Hematopoietic multipotent progenitor cell treated with erythropoietin and hydrocortisone succinate and interleukin-3 and kit ligand, for 6 days (in vitro differentiated cells): ENCODE measurements at places on chromosomes 13 and 19.

GRCh38 chr13:50844084-50844875 lies 788 bp upstream of the DLEU7 start:
- no peak for DNase-seq

DNA sequence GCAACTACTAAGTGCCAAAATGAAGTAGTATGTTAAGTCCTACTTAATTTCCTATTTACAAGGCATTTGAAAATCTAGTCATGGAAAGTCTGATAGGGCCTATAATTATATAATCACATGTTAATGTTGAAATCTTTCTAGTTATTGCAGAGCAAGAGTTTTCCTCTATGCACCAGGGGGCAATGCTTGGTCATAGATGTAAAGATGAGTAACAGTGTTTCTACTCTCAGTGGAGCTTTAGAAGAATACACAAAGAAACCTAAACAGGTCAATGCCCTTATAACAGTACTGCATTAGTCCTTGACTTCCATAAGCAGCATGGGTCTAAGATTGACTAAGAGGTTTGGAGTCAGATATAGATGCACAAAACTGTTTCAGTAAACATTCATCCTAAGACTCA lies 218.7 kb downstream of the KCTD12 start:
- peak; percentile 63 for DNase-seq

GRCh38 chr13:21233086-21233485 lies 56.6 kb downstream of the MRPL57 start:
- no peak for DNase-seq

- peak; percentile 49 for DNase-seq
These were observed 5.1 kb downstream of the IGFLR1 start for GRCh38 chr19:35736913-35737886.

- no peak for DNase-seq
These were observed 1241.5 kb upstream of the MIR17HG start for GRCh38 chr13:90105849-90106496.

- DNase-seq: no peak
These were observed 5.0 kb upstream of the ARHGAP45 start for GRCh38 chr19:1061987-1062386.

GRCh38 chr19:46478356-46478986 lies 7.1 kb upstream of the PNMA8A start:
- no peak for DNase-seq

DNA sequence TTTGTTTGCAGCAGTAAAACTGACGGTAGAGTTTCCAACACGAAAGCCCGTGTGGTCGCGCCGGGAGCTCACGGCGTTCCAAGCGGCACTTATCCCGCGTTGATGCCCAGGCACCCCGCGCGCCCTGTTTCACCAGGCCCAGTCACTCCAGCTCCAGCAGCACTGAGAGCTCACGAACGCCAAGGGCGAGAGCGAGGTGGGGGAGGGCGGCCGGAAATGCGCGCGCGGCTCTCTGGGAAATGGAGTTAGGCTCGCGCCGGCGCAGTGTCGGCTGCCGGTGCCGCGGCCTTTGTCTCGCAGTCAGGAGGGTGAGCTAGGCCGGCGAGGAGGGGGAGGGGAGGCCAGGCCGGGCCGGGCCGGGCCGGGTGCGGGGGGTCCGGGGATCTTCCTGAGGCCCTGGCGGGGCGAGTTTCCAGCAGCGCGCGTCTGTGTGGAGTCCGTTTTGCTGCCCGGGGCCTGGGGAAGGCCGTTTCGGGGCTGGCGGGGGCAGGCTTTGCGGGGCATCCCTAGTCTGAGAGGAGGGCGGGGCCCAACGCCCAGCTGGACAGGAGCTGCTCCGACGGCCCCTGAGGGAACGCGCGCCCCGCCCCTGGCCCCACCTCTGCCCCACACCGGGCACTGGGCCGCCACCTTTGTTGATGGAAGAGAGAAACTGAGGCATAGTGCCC lies at the start of gene ZNF135:
Gene ZNF135 (plus strand): TSS at position 280 of the 668 bp plus-strand sequence. CDS start 721 bp downstream, outside the sequence.
- peak; percentile 55 for DNase-seq

GRCh38 chr13:80276371-80277289 lies 64.3 kb downstream of the SPRY2 start:
- no peak for DNase-seq

GRCh38 chr19:53894707-53895106 lies 12.7 kb downstream of the PRKCG start:
- DNase-seq: no peak

GRCh38 chr19:11267316-11268085 lies 5.2 kb upstream of the DOCK6 start:
- DNase-seq: no peak

- DNase-seq: no peak
These were observed 10.4 kb downstream of the SMARCA4 start for GRCh38 chr19:10971107-10971726.

- DNase-seq: peak; percentile 55
These were observed 533 bp downstream of the ZNF544 start for GRCh38 chr19:58229255-58229639.
